NAMALWA (cell line): ENCODE measurements at places on chromosomes 12 and 14.

DNA sequence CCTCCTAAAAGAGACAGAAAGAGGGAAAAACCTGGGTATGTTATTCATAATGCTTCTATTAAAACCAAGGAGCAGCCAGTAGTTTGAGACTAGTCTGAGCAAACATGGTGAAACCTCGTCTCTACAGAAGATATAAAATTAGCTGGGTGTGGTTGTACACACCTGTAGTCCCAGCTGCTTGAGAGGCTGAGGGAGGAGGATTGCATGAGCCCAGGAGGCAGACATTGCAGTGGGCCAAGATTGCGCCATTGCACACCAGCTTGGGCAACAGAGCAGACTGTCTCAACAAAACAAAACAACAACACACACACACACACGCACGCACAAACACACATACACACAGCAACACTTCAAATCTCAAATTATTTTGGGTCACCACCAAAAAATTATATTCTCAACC is 27.8 kb downstream of the HECTD4 start:
- DNase-seq = peak; percentile 11

DNA sequence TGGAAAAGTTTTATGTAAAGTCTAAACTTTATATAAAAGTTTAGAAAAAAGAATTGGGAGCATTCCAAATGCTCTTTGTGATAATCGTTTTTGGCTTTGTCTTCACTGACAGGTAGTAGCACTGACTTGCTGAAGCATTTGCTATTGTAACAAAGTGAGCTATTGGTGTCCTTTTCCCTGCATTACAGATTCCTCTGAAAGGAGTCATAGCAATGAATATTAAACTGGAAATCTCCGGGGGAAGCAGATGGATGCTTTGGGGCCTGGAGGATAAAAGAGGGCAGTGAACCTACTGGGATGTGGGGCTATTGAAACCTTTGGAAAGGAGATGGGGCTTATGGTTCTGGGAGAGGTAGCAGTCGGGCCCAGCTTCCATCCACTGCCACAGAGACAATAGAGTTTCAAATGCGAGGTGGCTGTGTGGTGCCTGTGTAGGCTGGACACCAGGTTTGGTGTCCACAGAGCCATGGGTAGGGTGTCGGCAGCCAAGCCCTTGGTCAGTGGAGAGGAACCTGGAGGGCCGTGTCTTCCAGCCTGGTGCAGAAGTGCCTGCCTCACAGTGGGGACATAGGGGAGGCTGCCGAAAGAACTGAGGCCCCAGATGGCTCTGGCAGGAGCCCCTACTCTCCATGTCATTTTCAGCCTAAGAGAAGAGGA is 10.1 kb downstream of the GSG1 start:
- DNase-seq = no peak

- DNase-seq = no peak
Measured at GRCh38 chr14:61545726-61546455, 149.4 kb upstream of the HIF1A start.

DNA sequence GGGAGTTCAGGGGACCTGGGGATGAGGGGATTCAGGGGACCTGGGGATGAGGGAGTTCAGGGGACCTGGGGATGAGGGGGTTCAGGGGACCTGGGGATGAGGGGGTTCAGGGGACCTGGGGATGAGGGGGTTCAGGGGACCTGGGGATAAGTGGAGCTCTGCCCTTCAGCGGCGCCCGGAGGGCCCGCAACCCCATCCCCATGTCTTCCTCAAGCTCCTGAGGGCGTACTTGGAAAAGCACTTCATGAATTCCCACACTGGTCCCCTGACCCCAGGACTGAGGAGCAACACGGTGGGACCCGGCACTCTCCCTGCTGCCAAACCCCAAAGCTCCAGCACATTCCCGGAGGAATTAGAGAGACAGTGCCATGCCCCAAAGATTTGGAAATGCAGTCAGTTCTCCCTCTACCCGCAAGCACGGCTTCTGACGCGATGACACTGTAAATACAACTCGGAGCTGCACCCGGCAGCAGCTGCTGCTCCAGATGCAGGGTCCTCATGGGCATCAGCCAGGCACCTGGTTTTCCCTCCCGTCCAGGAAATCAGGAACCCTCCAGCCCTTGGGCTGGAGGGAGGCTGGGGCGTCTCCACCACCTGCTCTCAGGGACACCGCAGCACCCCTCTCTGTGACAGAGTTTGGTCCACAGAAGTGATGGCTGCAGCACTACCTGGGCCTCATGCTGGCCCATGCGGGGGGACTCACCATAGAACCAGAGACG is 32.8 kb upstream of the C14orf180 start:
- no peak for DNase-seq

GRCh38 chr14:68243450-68244010 is 424.0 kb downstream of the RAD51B start:
- DNase-seq = no peak

GRCh38 chr14:94213021-94213420 is 38.9 kb downstream of the PPP4R4 start:
- no peak for DNase-seq

GRCh38 chr12:120359128-120359527 is 9.8 kb downstream of the MSI1 start:
- no peak for DNase-seq

DNA sequence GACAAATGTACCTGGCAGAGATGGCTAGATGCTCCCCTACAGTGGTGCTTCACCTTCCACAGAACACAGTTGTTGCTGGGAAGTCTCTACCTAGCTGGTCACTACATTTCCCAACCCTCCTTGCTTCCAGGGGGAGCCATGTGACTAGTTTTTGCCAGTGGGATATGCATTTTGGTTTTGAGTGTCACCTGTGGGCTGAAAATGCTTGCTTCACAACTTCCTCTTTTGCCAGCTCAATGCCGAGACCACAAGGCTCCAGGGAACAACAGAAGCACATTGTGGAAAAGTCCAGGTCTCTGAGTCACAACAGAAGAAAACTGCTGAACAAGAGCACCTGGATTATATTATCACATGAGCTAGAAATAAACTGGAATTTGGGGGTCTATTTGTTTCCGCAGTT is 48.5 kb upstream of the ARHGAP5 start:
- DNase-seq = peak; percentile 8

- DNase-seq = no peak
Measured at GRCh38 chr14:92683041-92683440, 65.4 kb downstream of the LGMN start.

DNA sequence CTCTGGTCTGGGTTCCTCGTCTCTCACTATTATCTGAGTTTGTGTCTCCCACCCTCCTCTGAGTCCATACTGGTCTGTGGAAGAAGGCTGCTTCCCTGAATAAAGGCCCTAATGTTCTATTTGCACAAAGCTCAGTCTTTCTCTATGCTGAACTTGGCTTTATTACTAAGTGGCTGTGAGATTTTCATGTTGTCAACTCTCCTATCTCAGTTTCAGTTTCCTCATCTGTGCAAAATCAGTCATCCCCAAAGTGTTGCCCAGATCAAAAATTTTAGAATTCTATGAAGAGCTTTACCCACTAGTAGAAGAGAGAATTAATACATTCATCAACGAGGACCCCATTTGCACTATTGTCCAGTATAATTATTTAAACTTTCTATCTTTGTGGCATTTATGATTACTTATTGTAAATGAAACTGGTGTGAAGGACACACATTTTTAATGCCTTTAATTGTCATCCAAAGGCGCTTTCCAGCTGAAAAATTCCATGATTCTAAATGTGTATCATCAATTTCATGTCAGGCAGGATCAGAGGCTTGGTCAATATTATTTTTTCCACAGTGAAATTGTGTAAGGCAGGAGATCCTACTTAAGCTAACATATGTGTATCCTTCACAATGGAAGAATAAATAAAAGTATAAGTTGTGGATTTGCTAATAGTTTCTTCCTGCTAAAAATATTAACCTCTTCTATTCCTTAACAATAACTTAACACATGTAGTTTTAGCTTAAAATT is 79.1 kb upstream of the EEA1 start:
- DNase-seq = no peak

GRCh38 chr12:48903982-48904411 is 21.3 kb downstream of the FKBP11 start:
- DNase-seq = peak; percentile 94

DNA sequence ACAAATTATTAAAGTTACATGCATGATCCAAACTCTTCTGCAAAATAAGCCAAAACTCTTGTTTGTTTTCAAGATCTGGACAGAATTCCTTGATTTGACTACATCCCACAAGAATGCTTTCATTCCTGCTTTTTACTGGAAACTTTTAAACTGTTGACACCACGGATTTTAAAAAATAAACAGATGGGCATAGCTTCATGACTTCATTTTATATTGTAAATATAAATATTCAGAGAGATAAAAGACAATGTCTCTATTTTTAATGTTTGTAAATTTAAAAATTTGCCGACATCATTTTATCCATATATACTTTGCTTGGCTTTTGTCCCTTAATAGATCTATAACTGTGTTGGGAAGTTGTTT is 134.3 kb upstream of the DCN start:
- DNase-seq = no peak

DNA sequence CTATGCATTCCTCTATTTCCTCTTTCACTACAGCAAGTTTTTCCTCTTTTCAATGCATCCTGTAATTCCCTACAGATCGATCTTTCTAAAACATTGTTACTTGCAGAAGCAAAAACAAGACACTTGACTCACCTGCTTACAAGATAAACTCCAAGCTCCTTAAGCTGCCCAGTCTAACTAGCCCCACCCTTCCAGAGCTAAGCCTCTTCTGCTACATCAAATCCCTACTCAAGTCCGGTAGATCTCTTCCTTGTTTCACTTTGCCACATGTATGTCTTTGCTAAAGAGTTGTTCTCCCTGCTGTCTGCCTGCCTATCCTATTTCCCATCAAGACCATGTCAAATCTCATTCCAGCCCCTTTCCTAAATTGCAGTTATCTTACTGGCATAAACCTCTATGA is 724.8 kb downstream of the C12orf50 start:
- peak; percentile 15 for DNase-seq

- no peak for DNase-seq
Measured at GRCh38 chr14:87497301-87497700, 495.7 kb downstream of the GALC start.

GRCh38 chr12:23887055-23887835 is 62.2 kb downstream of the SOX5 start:
- peak; percentile 13 for DNase-seq
